Ammon's horn (tissue), 1 donor: ENCODE measurements at places on chromosomes 5 and 9.

GRCh38 chr9:108553111-108553635 lies 302.6 kb downstream of the ACTL7B start:
- no peak for DNase-seq

DNA sequence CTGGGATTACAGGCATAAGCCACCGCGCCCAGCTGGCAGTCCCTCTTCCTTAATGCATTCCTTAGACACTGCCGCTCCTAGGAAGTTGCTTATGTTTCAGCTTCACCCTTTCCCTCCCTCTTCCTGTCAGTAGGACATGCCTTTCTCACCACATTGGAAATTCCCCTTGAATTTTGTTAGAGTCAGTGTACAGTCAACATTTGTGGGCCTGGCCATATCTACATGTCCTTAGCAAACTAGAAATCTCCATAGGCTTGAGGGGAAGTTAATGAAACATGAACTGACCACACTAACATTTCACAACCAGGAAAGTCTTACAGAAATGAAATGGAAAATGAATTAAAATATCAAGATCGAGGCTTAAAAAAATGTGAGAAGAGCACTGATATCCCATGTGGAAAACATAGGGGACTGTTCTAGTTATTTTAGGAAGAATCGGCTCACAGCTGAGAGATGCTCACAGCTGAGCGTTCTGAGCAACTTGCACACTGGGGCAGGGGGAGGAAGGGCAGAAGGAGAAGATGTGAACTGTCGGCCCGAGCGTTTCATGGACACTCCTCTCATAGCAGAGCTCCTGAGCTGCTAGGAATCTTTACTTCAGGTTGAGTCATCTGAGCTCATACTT lies 21.1 kb upstream of the LVRN start:
- DNase-seq, result no peak

- DNase-seq, result no peak
Measured at GRCh38 chr5:28958581-28958980, 1920.2 kb upstream of the CDH9 start.

DNA sequence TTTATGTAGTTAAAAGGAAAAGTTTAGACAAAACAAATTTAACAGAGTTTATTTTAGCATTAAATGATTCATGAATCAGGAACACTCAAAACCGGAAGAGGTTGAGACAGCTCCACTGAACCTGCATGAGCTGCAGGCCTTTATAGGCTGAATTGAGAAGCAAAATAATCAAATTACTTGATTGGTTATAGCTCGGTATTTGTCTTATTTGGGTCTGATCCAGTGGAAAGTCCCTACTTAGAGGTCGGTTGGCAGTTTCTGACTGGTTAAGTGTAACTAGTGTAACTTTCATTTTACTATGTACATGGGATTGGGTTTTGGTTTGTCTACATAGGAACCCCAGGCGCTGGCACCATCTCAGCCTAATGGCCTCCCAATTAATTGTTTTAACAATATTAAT lies 74.1 kb upstream of the PIK3R1 start:
- no peak for DNase-seq

- no peak for DNase-seq
Measured at GRCh38 chr5:18553269-18553668, 919.0 kb downstream of the TAF11L14 start.
